Upper lobe of right lung (tissue), 1 donor: ENCODE measurements at places on chromosomes 5 and 9. TPM values are rescaled to one million over a fixed set of nuclear protein-coding genes. Genes with fewer than 3 reads are reported as not detected.

GADD45G gene
- total RNA-seq = 19.8 TPM

DNA sequence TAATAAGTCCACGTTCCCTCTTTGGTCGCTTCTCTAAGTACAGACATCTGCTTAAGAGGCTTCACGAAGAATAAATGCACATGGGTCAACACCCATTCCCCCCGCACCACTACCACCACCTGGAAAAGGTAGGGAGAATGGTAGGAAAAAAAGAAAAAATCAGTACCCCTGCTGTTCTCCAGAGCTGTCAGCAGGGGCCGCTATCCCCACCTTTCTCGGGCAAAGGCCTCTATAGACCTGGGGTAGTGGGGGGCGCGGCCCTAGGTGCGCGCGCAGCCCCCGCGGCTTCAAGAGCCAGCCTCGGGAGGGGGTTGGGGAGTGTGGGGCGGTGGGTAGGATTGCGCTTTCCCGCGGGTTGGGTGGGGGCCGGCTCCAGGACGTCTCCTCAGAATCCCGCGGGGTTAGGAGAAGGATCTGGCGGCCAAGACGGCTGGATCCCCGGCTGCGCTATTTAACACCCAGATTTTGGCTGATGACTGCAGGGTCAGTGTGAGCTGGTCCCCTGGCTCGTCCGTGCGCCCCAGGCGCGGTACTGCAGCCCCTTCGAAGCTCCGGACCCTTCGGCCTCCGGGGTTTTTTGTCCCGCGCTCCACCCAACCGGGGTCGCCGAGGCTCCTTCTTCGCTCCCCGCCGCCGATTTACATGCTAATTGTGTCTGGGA lies 1.6 kb upstream of the SEMA6A start:
- peak overlapping the region; percentile 20 for H3K27ac ChIP-seq
- peak; percentile 69 for DNase-seq
- peaks cover 17% of the 10 kb centered on the region for H3K4me1 ChIP-seq

- no peaks in the 10 kb centered on the region for H3K27me3 ChIP-seq
- DNase-seq = peak; percentile 82
- peaks cover 16% of the 10 kb centered on the region for H3K4me1 ChIP-seq
- H3K4me3 ChIP-seq = peak overlapping the region; percentile 26
- H3K27ac ChIP-seq = peak overlapping the region; percentile 73
These were observed 28.9 kb upstream of the LPCAT1 start for GRCh38 chr5:1552521-1553255.

DNA sequence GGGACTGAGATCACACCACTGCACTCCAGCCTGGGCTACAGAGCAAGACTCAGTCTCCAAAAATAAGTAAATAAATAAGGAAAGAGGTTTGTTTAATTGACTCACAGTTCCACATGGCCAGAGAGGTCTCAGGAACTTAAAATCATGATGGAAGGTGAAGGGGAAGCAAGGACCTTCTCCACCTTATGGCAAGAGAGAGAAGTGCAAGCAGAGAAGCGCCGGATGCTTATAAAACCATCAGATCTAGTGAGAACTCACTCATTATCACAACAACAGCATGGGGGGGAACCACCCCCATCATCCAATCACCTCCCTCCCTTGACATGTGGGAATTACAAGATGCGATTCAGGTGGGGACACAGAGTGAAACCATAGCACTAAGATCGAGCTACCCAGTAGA lies 22.8 kb upstream of the RGMB start:
- DNase-seq = no peak
- no peaks in the 10 kb centered on the region for H3K36me3 ChIP-seq
- no peaks in the 10 kb centered on the region for H3K27me3 ChIP-seq

GRCh38 chr5:126267438-126267837 lies 155.8 kb upstream of the GRAMD2B start:
- no peak for DNase-seq
- no peaks in the 10 kb centered on the region for H3K27me3 ChIP-seq
- no peaks in the 10 kb centered on the region for H3K4me1 ChIP-seq
- no peaks in the 10 kb centered on the region for H3K36me3 ChIP-seq
- H3K4me3 ChIP-seq = no peak overlapping the region

DNA sequence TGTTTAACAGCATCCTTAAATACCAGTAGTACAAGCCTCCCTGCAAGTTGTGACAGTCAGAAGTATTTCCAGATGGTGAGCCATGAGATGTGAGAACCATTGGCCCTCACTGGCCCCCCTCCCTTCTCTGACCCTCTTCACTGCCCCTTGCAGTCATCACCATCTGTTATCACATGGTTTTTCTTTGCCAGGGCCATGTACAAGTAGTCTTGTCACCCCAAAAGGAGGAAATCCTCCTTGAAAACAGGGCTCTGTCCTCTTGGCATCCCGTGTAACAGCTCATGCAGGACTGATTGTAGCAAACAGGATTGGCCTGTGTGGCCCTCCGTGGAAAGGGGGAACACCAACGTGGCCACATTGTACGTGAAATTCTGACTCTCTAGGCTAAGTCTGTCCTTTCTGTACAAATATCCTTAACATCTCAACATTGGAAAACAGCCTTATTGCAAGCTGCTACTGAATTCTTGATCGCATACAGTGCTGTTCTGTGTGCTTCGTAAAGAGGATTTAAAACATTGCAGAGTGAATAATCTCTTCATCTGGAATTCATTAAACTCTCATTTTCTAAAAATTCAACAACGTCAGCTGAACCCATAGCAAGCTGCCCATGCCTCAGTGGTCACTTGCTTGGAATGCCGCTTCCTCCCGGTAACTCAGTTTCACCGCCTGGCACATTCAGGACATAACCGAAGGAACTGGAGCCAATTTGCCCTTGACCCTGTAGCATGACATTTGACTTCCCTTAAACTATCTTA lies 171.7 kb downstream of the ATPSCKMT start:
- H3K36me3 ChIP-seq = no peaks in the 10 kb centered on the region
- no peaks in the 10 kb centered on the region for H3K4me1 ChIP-seq
- H3K27ac ChIP-seq = no peak overlapping the region
- no peak overlapping the region for H3K4me3 ChIP-seq
- H3K27me3 ChIP-seq = no peaks in the 10 kb centered on the region

GDNF gene
- 0.23 TPM for total RNA-seq

DNA sequence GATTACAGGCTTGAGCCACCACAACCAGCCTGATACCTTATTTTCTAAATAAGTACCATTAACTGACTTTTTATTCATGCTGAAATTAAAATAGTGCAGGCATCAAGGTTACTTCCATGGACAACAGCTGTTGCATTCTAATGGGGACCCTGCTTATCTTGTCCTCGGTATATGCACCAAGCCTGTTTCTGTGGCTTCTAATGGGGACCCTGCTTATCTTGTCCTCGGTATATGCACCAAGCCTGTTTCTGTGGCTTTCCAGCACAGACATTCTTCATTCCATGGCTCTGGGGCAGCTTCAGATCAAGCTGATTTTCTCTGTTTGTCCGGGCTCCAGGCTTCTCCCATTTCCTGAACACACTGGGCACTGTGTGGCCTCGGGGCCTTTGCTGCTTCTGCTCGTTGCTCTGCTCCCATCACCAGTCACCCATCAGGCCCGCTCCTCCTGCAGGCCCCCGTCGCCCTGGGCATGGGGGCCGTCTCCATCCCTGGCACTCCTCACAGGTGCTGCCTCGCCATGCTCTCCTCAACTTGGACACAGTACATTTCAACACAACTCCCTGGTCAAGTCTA lies 30.7 kb downstream of the ZNF354A start:
- no peaks in the 10 kb centered on the region for H3K36me3 ChIP-seq
- no peaks in the 10 kb centered on the region for H3K27me3 ChIP-seq
- H3K4me3 ChIP-seq = no peak overlapping the region
- H3K4me1 ChIP-seq = no peaks in the 10 kb centered on the region
- H3K27ac ChIP-seq = no peak overlapping the region
- DNase-seq = no peak

DNA sequence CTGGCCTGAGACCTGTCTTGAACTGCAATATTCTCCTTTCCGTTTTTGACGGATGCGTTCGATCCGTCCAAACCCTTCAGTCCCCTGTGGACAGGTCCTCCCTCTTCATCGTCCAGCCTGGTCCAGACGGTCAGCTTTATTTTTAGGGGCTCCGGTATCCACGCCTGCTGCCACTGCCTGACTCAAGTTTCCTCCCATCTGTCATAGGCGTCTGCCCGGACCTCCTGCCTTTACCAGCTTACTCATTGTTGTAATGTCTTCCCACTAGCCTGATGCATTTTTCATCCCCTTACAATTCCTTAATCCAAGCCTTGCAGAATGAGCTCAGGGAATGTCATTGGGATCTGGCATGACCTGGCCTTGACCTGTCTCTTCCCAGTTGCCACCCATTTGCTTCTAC lies 145.8 kb downstream of the TENT4A start:
- H3K4me3 ChIP-seq = no peak overlapping the region
- H3K27ac ChIP-seq = no peak overlapping the region
- DNase-seq = no peak
- H3K36me3 ChIP-seq = no peaks in the 10 kb centered on the region
- no peaks in the 10 kb centered on the region for H3K27me3 ChIP-seq

- H3K36me3 ChIP-seq = no peaks in the 10 kb centered on the region
- peak overlapping the region; percentile 73 for H3K27ac ChIP-seq
- DNase-seq = no peak
- peak overlapping the region; percentile 83 for H3K4me3 ChIP-seq
- H3K27me3 ChIP-seq = no peaks in the 10 kb centered on the region
- peaks cover 21% of the 10 kb centered on the region for H3K4me1 ChIP-seq
These were observed 877 bp downstream of the SH3GLB2 start for GRCh38 chr9:129027224-129027684.

DNA sequence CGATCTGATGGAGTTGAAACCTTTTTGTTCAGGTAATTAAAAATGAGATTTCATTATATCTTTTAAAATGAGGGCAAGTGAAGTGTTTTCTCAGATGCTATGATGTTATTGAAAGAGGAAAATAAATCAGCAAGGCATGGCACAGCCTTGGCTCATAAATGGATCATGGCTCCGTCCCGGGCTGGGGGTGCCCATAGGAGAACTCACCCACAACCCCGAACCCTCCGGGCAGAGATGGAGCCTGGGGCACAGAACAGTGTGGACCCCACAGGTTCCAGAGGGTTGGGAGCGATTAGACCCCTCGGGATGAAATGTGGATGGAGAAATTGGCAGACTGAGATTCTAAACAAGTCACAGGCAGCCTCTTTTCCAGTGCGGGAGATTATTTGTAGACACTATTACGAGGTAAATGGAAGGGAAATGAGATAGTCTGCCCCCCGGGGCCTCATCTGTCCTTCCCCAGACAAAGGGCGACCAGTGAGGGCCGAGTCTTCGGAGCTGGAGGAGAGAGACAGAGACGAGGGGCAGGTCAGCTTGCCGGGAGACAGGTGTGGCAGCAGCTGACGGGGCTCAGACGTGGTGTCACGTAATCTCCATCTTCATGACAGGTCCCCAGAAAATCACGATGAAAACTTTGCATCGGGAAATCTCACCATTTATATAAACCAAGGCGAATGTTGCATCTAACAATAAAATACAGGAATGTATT lies 33.7 kb downstream of the NDUFS6 start:
- no peaks in the 10 kb centered on the region for H3K4me1 ChIP-seq
- no peak overlapping the region for H3K27ac ChIP-seq
- no peaks in the 10 kb centered on the region for H3K36me3 ChIP-seq
- H3K4me3 ChIP-seq = no peak overlapping the region

DNA sequence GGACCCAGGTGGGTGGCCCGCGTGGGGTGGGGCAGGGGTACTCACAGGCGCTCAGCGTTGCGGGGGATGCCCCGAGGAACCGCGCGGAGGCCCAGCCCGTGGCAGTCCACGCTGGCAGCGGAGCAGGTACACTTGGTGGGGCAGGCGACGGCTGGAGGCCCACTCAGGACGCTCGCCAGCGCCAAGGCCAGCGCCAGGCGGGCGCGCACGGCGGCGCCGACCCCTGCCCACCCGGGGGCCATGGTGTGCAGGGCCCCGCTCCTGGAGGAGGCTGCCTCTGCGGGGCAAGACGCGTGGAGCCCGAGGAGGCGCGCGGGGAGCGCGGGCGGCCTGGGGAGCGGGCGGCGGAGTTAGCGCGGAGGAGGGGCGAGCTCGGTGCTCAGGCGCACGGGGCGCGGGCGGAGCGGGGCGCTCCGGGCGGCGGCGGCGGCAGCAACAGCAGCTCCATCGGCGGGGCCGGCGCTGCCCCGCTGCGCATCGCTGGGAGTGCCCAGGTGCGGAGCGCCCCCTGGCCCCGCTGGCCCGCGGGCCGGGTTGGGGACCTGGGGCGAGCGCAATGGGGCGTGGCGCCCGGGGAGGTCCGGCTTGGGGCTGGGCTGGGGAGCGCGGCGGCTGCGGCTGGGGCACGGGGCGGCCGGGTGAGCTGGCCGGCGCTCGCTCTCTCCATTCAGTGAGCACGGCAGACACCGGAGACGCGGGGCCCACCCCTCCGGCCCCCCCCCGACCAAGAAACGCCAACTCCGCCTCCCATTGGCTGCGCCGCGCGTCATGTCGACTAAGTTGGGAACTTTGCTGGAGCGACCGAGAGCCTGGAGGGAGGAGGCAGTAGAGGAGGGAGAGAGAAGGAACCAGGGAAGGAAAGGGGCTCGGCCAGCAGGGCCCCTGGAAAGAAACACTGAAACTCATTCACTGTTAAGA lies at the start of gene SLIT3:
SLIT3 (minus strand) TSS at position 672 of the 918 bp plus-strand sequence; CDS start at position 242, 430 bp downstream.
- H3K27ac ChIP-seq = peak within 1 kb of the TSS; percentile 74
- DNase-seq = peak; percentile 69
- no peaks in the 10 kb centered on the region for H3K36me3 ChIP-seq
- H3K4me1 ChIP-seq = no peaks in the 10 kb centered on the region

- no peaks in the 10 kb centered on the region for H3K4me1 ChIP-seq
- H3K4me3 ChIP-seq = no peak overlapping the region
- H3K27me3 ChIP-seq = no peaks in the 10 kb centered on the region
- DNase-seq = no peak
- no peaks in the 10 kb centered on the region for H3K36me3 ChIP-seq
- no peak overlapping the region for H3K27ac ChIP-seq
These were observed 9.1 kb upstream of the MAT2B start for GRCh38 chr5:163496286-163496685.
